ENCODE measurements at places on chromosomes 4 and X.

GRCh38 chrX:153474718-153475117, 4.3 kb upstream of the HAUS7 start:
- peak; percentile 15 for DNase-seq

DNA sequence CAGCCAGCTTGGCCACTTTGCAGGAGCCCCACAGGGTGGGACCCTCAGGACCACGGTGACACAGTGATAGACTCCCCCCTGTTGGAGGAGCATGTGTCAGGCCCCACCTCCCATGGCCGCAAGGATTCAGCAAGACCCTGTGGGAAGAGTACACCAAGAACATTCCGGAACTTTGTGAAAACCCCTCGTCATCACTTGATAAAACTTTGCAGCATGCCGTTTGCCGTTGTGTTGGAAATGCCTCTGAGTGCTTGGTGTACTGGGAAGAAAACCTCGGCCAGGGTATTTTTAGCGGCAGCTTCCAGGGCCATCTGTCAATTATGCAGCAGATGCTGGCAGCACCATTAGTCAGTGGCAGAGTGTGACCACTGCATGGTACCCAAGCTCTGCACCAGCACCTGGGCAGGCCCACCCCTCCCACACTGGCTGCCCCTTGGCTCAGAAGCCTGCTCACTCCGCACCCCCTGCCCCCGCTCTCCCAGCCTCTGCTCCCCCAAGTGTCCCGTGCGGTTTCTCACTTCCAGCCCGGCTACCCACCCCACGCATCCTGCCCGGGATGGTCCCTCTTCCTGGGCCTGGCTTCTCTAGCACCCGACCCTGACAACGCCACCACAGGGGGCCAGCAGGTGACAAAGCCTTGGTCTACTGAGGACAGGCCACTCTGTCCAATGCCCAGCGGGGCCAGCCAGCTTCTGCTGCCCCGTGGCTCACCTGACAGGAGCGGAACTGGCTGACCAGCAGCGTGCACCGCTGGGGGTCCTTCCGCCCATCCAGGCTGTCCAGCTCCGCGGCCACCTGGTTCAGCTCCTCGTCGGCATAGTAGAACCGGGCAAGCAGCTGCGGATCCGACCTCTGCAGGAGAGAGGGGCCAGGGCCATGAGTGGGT, 65.0 kb downstream of the ZFYVE28 start:
- no peak for DNase-seq

- DNase-seq, result no peak
Measured at GRCh38 chr4:1337376-1337831, 9.6 kb upstream of the UVSSA start.

- DNase-seq, result no peak
Measured at GRCh38 chrX:3160756-3161155, 119.5 kb downstream of the ARSF start.

DNA sequence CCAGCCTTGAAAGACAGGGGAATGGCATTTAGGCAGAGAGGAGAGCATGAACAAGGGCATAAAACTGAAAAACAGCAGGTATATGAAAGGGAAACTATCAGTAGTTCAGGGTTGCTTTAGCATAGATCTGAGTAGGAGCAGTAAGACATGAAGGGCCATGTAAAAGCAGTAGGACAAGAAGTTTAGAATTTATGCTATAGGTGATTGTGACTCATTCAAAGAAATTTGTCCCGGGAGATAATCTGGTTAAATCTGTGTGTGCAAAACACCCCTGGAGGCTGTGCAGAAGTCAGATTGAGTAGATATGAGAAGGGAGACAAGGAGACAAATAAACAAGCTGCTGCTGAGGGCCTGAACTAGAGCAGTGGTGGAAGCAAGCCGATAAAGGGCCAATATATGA, 109.1 kb upstream of the BMP3 start:
- no peak for DNase-seq

GRCh38 chr4:176261481-176261880, 7.5 kb downstream of the ASB5 start:
- DNase-seq, result no peak

Data from hippocampal formation (tissue), 2 donors.